Keratinocyte (primary cell): ENCODE measurements at places on chromosomes 5 and 9. TPM values are rescaled to one million over a fixed set of nuclear protein-coding genes. Genes with fewer than 3 reads are reported as not detected.

- H3K36me3 ChIP-seq: peaks cover 19% of the 10 kb centered on the region
- H3K4me3 ChIP-seq: peak overlapping the region; percentile 14
- H3K27me3 ChIP-seq: no peaks in the 10 kb centered on the region
- DNase-seq: no peak
- H3K4me1 ChIP-seq: peaks cover 66% of the 10 kb centered on the region
- H3K27ac ChIP-seq: peak overlapping the region; percentile 56
Observed at GRCh38 chr9:113580041-113580953, 116.8 kb downstream of the RGS3 start.

GRCh38 chr5:106875591-106876297, 795.0 kb downstream of the EFNA5 start:
- H3K27me3 ChIP-seq: no peaks in the 10 kb centered on the region
- no peak for DNase-seq
- H3K36me3 ChIP-seq: no peaks in the 10 kb centered on the region
- no peak overlapping the region for H3K4me3 ChIP-seq
- H3K27ac ChIP-seq: no peak overlapping the region

GRCh38 chr9:113907282-113907681, 31.2 kb downstream of the ZNF618 start:
- no peaks in the 10 kb centered on the region for H3K36me3 ChIP-seq
- no peak for DNase-seq

GRCh38 chr9:70694758-70695157, 280.3 kb upstream of the KLF9 start:
- no peaks in the 10 kb centered on the region for H3K4me1 ChIP-seq
- H3K36me3 ChIP-seq: no peaks in the 10 kb centered on the region
- H3K27ac ChIP-seq: no peak overlapping the region

DNA sequence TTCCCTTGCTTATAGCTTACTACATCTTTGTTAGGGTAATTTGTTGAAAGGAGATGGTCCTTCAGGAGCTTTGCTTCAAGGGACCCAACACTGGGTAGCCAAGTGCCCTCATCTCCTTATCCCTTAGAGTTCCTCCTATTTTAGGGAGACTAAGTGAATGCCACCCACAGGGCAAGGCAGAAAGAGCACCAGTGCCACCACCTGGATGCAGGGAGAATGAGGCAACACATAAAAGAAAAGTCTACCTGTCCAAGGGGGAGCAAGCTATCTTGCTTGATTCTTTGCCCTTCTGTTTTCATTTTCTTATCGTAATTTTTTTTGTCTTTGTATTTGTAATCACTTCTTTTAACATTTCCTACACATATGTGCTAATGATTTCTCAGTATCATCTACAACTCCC, 205.5 kb downstream of the NPR3 start:
- no peak for DNase-seq
- no peaks in the 10 kb centered on the region for H3K36me3 ChIP-seq
- no peaks in the 10 kb centered on the region for H3K4me1 ChIP-seq
- H3K4me3 ChIP-seq: no peak overlapping the region
- no peak overlapping the region for H3K27ac ChIP-seq

DNA sequence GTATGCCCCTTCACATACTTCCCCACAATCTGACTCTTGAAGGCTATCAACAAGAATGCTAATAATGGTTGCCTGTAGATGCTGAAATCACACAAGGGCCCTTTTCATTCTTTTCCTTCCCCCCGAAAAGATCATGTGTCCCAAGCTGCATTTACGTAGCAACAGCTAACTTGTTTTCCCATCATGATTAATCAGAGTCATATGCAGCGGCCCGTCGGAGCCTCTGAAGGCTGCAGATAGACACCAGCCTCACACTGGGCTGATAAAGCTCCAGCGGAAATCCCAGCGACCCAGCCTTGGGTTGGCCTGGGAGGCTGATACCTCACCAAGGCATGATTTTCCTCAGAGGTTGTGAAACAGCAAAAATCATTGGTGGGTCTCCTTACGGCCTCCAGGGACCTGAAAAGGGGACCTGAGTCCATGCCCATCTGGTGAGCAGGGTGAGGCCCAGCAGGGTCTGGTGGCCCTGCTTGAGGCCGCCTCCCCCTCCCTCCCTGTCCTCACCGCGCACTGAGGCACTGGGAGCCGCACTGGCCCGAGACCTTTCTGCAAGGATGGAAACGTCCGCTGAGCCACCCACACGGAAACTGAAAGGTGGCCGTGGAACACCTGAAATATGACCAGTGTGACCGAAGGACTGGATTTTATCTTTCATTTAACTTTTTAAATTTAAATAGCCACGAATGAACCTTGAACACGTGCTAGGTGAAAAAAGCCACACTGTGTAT, 114.2 kb upstream of the PHYKPL start:
- H3K27me3 ChIP-seq: peaks cover 4% of the 10 kb centered on the region
- H3K27ac ChIP-seq: no peak overlapping the region
- no peak for DNase-seq
- H3K4me3 ChIP-seq: no peak overlapping the region
- H3K4me1 ChIP-seq: no peaks in the 10 kb centered on the region

DNA sequence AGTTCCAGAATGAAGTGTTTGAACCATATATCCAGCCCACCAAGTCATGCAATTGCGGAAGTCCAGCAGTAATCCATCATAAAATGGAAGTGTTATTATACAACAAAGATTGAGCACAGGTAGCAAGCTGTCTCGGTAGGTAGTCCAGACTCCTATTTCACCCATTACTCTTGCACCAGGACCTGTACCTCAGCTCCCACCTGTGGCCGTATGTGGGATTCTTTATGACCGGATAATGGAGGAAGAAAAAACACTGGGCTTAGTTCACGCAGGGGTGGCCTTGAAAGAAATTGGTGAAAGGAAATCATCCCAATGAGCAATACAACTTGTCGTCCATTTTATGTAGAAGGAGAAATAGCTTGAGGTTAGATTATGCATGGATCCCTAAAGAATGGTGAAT, 216.3 kb downstream of the ESM1 start:
- no peaks in the 10 kb centered on the region for H3K27me3 ChIP-seq
- no peak overlapping the region for H3K27ac ChIP-seq
- DNase-seq: no peak
- no peak overlapping the region for H3K4me3 ChIP-seq
- no peaks in the 10 kb centered on the region for H3K36me3 ChIP-seq

DNA sequence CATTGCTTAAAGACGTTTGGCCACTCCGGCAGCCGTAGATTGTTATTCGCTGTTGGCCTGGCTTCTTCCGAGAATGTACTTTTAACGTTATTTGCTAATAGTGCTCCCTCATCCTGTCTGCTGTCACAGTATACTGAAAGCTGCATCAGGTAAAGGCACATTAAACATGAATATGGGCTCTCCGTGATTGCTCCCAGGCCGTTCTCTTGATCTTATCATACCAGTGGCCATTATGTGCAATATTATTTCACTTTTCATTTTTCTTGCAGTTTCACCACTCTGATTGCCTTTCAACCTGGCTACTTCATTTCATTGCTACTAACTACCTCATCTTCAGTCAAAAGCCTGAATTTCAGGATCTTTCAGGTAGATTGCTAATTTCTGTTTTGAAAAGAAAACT, 34.0 kb downstream of the GLRX start:
- no peak for DNase-seq
- H3K36me3 ChIP-seq: no peaks in the 10 kb centered on the region
- H3K27me3 ChIP-seq: no peaks in the 10 kb centered on the region
- H3K4me3 ChIP-seq: no peak overlapping the region
- H3K27ac ChIP-seq: no peak overlapping the region

DNA sequence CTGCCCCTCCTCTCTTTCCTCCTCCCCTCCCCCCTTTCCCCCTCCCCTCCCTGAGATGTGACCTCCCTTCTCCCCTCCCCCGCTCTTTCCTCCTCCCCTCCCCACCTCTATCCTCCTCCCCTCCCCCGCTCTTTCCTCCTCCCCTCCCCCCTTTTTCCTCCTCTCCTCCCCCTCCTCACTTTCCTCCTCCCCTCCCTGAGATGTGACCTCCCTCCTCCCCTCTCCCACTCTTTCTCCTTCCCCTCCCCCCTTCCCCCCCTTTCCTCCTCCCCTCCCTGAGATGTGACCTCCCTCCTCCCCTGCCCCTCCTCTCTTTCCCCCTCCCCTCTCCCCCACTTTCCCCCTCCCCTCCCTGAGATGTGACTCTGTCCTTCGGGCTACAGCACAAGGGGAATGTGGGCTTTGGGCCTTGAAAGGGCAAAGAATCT, 169.8 kb downstream of the COL23A1 start:
- no peaks in the 10 kb centered on the region for H3K27me3 ChIP-seq
- no peak for DNase-seq
- H3K4me1 ChIP-seq: no peaks in the 10 kb centered on the region
- H3K36me3 ChIP-seq: no peaks in the 10 kb centered on the region
- no peak overlapping the region for H3K4me3 ChIP-seq
- no peak overlapping the region for H3K27ac ChIP-seq

DNA sequence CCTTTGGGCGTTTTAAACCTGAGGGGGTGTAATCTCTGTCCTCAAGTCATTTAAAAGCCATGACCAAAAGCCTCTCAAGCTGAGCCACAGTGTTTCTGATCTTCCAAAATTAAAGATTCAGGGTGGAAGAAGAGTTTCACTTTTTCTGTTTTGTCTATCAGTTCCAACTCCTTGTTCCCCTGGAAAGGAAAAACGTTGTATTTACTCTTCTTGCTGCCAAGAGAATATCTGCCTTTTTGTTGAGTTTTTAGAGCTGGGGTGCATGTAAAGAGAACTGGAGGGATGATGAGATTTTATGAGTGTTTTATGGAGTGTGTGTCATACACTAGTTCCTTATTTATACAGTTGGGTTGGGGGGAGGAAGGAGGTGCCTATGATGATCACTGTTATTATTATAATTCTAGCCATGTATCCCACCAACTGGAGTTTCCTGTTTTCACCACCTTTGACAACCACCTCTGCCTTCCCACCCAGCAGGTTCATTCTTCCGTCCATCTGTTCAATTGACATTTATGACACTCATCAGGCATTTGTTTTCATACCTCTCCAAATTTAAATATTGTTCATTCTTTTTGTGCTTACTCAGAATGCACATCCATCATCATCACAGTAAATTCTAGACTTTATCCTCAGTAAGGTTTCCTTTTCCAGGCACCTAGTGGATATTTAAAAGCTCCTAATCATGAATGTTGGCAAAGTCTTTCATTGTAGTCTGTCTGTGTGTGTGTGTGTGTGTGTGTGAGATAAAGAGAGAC, 97.9 kb upstream of the MPDZ start:
- no peaks in the 10 kb centered on the region for H3K27me3 ChIP-seq
- H3K4me1 ChIP-seq: no peaks in the 10 kb centered on the region
- no peaks in the 10 kb centered on the region for H3K36me3 ChIP-seq

GRCh38 chr9:24011009-24011717, 185.1 kb upstream of the ELAVL2 start:
- no peaks in the 10 kb centered on the region for H3K36me3 ChIP-seq
- H3K4me3 ChIP-seq: no peak overlapping the region
- H3K27ac ChIP-seq: no peak overlapping the region

GRCh38 chr9:109903515-109904138, 123.6 kb downstream of the PALM2AKAP2 start:
- no peak overlapping the region for H3K4me3 ChIP-seq
- H3K4me1 ChIP-seq: peaks cover 8% of the 10 kb centered on the region

DNA sequence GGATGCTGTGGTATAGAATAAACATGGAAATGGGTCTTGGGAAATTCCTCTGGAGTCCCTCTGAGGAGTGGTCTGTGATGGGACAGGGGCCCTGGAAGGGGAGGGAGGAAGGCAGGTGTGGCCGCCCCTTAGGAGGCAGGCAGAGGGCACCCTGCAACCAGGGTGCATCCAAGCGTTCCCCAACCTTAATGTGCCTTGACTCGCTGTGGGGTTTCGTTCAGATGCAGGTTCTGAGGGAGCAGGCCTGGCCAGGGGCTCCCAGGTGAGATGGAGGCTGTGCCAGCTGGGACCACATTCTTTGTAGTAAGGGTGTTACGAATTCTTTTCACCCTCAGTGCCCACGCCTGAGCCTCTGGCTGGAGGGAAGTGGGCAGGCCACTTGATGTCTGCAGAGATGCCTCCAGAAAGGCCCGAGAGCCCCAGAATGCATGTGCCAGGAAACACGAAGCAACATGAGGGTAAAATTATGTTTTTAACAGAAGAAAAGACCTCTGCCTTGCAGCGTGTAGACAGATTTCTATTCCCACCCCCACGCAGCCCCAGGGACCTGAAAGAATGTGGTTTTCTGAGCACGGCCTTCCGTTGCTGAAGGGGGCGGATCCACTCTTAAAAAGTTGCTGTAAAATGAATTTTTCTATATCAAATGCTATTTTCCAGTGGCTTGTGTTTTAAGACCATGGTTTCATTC, 150.4 kb upstream of the IER5L start:
- no peaks in the 10 kb centered on the region for H3K27me3 ChIP-seq
- no peaks in the 10 kb centered on the region for H3K36me3 ChIP-seq
- no peak overlapping the region for H3K4me3 ChIP-seq
- DNase-seq: no peak

DNA sequence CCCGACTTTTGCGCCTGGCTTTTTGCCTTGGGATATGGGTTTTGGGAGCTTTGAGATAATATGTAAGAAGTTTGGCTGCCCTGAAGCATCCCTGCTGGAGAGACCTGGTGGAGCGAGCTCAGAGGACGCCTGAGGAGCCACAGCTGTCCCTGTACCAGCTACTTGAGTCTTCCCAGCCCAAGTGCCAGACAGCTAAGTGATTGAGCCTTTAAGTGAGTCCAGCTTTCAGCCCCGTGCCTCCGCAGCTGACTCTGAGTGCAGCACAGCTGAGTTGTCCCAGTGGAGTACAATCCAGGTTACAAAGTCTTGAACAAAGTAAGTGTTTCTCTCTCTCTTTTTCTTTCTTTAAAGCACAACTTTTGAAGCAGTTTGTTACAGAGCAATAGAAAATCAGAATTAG, 203.8 kb upstream of the DAP start:
- H3K27ac ChIP-seq: no peak overlapping the region
- H3K4me1 ChIP-seq: no peaks in the 10 kb centered on the region
- H3K4me3 ChIP-seq: no peak overlapping the region
- no peak for DNase-seq
- H3K36me3 ChIP-seq: no peaks in the 10 kb centered on the region
- H3K27me3 ChIP-seq: no peaks in the 10 kb centered on the region

GRCh38 chr5:87411586-87411972, 1.2 kb downstream of the CCNH start:
- DNase-seq: no peak
- peak overlapping the region; percentile 95 for H3K4me3 ChIP-seq
- peaks cover 5% of the 10 kb centered on the region for H3K36me3 ChIP-seq
- no peaks in the 10 kb centered on the region for H3K27me3 ChIP-seq

GRCh38 chr5:169895926-169896325, 84.4 kb downstream of the INSYN2B start:
- DNase-seq: no peak
- no peaks in the 10 kb centered on the region for H3K4me1 ChIP-seq
- no peak overlapping the region for H3K4me3 ChIP-seq
- no peaks in the 10 kb centered on the region for H3K27me3 ChIP-seq
- no peaks in the 10 kb centered on the region for H3K36me3 ChIP-seq

The OTULINL gene
- 0.22 to 0.62 TPM (median 0.61 TPM) in 3 replicates for polyA plus RNA-seq

The LMAN2 gene
- 105 to 147 TPM (median 146 TPM) in 3 replicates for polyA plus RNA-seq

The EIF4E1B gene
- not detected in 3 replicates for polyA plus RNA-seq

The REEP2 gene
- polyA plus RNA-seq: 0.19 to 0.41 TPM (median 0.35 TPM) in 3 replicates

The TEK gene
- polyA plus RNA-seq: 0.01 to 0.05 TPM (median 0.03 TPM) in 3 replicates

The SPATA31A3 gene
- not detected in 3 replicates for polyA plus RNA-seq
